ENCODE measurements at places on chromosomes 7 and 10. TPM values are rescaled to one million over a fixed set of nuclear protein-coding genes. Genes with fewer than 3 reads are reported as not detected.
A peak's percentile ranks its signal among the peaks of the same experiment; 100 is the strongest.

DNA sequence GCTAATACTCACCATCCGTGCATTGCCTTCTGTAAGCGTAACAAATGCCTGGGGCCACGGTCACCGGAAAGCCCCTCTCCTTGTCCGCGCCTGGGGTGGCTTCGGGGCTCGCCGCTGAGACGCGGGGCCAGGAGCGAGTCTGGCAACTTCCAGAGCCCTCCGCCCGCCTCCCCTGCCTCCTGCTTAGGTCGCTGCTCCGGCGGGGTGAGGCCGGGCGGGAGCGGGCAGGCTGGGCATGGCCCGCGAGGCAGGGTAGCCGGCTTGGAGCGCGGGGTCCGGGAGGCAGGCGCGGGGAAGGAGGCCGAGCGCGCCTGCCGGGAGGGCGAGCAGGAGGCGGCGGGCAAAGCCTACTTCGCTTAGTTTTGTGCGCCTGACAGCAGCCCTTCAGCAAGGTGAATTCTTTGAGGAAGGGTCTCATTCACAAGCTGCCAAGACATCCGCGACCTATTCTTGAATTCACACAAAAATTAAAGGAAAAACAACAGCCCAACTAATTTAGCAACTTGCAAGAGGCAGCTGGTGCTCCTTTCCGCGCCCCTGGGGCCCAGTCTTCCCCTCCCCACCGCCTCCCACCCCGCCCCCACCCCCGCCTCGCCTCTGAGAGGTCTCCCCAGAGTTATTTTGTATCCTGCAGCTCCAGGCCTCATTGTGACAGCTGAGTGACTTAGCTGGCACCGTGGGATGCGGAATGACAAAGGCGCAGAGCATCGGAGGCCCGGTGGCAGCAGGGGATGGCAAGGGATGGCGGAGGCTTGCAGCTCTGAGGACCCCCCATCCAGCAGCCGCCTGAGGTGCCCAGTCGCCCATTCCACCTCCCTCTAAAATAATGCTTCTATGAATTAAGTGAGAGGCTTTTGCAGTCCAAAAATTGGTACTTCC lies 12.8 kb upstream of the KAT6B start:
- H3K36me3 ChIP-seq: no peaks in the 10 kb centered on the region
- H3K27me3 ChIP-seq: no peaks in the 10 kb centered on the region
- DNase-seq: no peak
- H3K27ac ChIP-seq: no peak overlapping the region
- H3K4me3 ChIP-seq: no peak overlapping the region
- no peaks in the 10 kb centered on the region for H3K4me1 ChIP-seq

- no peak for DNase-seq
- peak overlapping the region; percentile 97 for H3K27ac ChIP-seq
- H3K27me3 ChIP-seq: no peaks in the 10 kb centered on the region
- no peaks in the 10 kb centered on the region for H3K36me3 ChIP-seq
Measured at GRCh38 chr10:132445516-132446194, 48.7 kb downstream of the PWWP2B start.

DNA sequence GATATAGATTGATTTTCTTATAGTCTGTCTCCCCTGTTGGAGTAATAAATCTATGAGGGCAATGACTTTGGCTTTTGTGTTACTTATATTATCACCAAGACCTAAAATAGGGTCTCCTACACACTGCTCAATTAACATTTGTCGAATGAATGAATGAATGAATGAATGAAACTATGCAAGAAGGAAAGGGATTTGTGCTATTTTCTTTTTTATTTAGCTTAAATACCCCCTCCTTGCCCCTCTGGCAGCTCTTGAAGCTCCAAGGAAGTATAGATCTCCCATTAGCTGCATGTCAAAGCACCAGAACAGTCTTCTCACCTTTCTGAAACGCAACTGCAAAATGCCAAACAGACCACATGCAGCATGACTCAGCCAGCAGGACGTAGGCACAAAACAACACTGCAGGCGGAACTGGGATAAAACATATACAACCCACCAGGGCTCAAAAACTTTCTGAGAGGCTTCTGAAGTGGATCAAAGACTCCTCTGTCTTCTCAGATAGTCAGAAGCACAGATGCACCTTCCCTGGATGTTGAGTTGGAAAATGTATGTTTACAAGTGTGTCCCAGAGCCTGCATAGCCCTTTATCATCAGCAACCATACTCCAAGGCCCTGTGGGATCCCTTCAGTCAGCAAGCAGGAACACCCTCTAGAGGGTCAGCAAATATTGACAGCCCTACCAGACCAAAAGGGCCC lies 187.8 kb downstream of the NPSR1 start:
- no peak overlapping the region for H3K4me3 ChIP-seq
- no peak for DNase-seq
- H3K36me3 ChIP-seq: no peaks in the 10 kb centered on the region
- no peak overlapping the region for H3K27ac ChIP-seq
- H3K27me3 ChIP-seq: peaks cover 33% of the 10 kb centered on the region

- H3K4me3 ChIP-seq: peak overlapping the region; percentile 84
- peaks cover 60% of the 10 kb centered on the region for H3K4me1 ChIP-seq
- peaks cover 16% of the 10 kb centered on the region for H3K36me3 ChIP-seq
- H3K27me3 ChIP-seq: no peaks in the 10 kb centered on the region
- no peak for DNase-seq
Measured at GRCh38 chr10:109902992-109903947, 20.0 kb downstream of the XPNPEP1 start.

DNA sequence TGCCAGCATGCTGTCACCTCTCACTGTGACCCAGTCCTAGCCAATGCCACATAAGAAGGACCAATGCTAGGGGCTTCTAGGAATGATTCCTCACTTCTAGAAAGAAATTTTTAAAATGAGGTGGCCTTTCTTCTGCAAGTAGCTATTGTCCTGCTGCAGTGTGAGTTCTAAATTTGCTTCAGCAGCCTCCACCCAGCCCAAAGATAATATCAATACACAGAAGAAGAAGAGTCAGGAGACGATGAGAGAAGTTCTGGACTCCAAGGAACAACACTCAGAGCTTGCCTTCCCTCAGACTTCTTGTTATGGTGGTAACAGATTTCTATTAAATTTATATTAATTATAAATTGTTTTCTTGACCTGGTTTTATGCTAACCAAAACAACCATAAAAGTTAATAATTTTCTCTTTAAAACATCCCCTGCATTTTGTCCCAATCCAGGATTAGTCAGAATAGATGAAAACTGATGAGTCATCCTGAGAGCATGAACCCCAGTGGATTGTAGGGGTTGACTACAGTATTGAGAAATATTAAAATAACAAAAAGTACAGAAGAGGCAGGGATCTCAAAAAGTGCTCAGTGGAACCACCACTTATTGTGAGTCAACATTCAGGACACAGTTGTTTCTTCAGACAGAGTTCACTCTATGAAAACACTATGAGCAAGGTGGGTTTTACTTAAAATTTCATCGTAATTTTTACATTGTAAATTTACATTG lies 29.6 kb upstream of the AKR1C2 start:
- peaks cover 2% of the 10 kb centered on the region for H3K36me3 ChIP-seq
- no peaks in the 10 kb centered on the region for H3K4me1 ChIP-seq
- H3K27ac ChIP-seq: no peak overlapping the region

GRCh38 chr7:43537765-43538403 lies 45.0 kb upstream of the STK17A start:
- H3K4me3 ChIP-seq: no peak overlapping the region
- no peaks in the 10 kb centered on the region for H3K36me3 ChIP-seq
- peaks cover 19% of the 10 kb centered on the region for H3K27me3 ChIP-seq
- no peak for DNase-seq

- H3K4me1 ChIP-seq: peaks cover 3% of the 10 kb centered on the region
- no peak for DNase-seq
- H3K27ac ChIP-seq: no peak overlapping the region
- no peak overlapping the region for H3K4me3 ChIP-seq
- H3K27me3 ChIP-seq: peaks cover 20% of the 10 kb centered on the region
Measured at GRCh38 chr10:109972372-109973001, 35.3 kb upstream of the ADD3 start.

DNA sequence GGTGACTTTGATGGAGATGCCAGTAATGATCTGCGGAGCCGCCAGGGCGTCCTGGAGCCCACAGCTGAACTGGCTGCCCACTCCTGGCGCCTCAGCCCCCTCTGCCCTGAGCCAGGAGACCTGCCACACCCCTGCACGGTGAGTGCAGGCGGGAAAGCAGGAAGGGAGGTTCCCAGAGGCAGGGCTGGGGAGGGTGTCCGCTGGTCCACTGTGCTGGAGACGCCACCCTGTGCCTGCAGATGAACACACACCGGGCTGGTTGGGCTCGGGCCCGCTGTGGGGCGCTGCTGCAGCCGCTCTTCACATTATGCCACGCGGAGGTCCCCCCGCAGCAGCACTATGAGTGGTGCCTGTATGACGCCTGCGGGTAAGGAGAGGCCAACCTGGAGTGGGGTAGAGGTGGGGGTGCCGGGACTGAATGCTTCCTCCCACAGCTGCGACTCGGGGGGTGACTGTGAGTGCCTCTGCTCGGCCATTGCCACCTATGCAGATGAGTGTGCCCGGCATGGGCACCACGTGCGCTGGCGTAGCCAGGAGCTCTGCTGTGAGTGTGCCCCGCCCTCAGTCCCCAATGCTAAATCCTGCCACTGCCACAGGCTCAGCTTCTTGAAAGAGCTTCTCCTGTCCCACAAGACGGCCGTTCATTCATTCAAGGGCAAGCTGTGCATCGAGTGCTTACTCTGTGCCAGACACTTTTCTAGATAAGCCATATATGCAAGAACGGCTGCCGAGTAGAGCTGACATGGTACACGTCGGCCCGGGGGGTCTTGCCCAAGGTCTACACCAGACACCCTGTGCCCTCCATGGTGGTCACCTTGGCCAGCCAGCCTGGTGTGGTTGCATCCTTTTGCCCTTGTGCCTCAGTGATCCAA lies 14.3 kb upstream of the ZNF467 start:
- peaks cover 7% of the 10 kb centered on the region for H3K4me1 ChIP-seq
- H3K36me3 ChIP-seq: no peaks in the 10 kb centered on the region
- DNase-seq: no peak
- peaks cover 17% of the 10 kb centered on the region for H3K27me3 ChIP-seq
- H3K4me3 ChIP-seq: no peak overlapping the region
- H3K27ac ChIP-seq: no peak overlapping the region

LRRN3 gene
- total RNA-seq: 1.9 TPM

ADARB2 gene
- total RNA-seq: 0.18 TPM

ETV1 gene
- not detected for total RNA-seq

GRCh38 chr7:4225361-4225771 lies 456.7 kb upstream of the FOXK1 start:
- no peaks in the 10 kb centered on the region for H3K36me3 ChIP-seq
- no peak overlapping the region for H3K27ac ChIP-seq
- no peaks in the 10 kb centered on the region for H3K27me3 ChIP-seq
- no peaks in the 10 kb centered on the region for H3K4me1 ChIP-seq
- H3K4me3 ChIP-seq: no peak overlapping the region
- DNase-seq: no peak

DNA sequence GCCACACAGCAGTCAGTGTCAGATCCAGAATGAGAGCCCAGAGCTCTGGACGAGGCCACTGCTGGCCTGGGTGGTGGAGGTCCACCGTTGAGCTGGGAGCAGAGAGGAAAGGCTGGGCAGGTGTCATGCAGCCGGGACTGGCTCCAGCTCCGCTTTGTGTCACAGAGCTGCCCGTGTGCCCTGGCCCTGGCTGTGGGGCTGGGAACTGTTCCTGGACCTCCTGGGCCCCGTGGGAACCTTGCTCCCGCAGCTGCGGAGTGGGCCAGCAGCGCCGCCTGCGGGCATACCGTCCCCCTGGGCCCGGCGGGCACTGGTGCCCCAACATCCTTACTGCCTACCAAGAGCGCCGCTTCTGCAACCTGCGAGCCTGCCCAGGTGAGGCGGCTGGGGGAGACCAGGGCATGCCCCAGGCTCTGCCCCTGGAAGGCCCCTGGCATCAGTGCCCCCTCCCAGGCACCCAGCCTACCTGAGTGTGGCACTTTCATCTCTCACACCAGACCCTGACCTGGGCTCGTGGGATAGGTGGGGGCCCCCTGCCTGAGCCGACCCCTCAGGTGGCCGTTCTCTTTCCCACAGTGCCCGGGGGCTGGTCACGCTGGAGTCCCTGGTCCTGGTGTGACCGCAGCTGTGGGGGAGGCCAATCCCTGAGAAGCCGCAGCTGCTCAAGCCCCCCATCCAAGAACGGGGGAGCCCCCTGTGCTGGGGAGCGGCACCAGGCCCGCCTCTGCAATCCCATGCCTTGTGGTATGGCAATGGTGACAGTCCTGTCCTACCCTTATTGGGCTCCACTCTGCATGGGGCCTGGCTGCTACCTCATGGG lies 18.8 kb upstream of the ZNF862 start:
- no peaks in the 10 kb centered on the region for H3K36me3 ChIP-seq
- no peak overlapping the region for H3K27ac ChIP-seq
- H3K27me3 ChIP-seq: no peaks in the 10 kb centered on the region

- peaks cover 2% of the 10 kb centered on the region for H3K36me3 ChIP-seq
- H3K4me3 ChIP-seq: peak within 1 kb of the TSS; percentile 98
- DNase-seq: no peak
- H3K27me3 ChIP-seq: no peaks in the 10 kb centered on the region
- H3K27ac ChIP-seq: peak within 1 kb of the TSS; percentile 96
Measured at GRCh38 chr7:106284714-106285050, at the start of gene NAMPT. Gene NAMPT (minus strand): TSS chr7:106284983. CDS start chr7:106284884, 99 bp downstream.

LIPM gene
- total RNA-seq: not detected

DNA sequence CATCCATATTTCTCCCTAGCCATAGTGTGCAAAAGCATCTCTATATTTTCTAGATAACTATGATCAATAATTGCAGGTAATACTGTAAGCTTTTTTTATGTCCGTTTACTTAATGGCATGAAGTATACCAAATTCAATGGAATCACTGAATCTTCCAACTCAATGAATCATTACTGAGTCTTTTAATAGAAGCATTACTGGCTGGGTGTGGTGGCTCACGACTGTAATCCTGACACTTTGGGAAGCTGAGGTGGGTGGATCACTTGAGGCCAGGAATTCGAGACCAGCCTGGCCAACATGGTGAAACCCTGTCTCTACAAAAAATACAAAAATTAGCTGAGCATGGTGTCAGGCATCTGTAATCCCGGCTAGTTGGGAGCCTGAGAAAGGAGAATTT lies 372.5 kb downstream of the BMPER start:
- no peak overlapping the region for H3K4me3 ChIP-seq
- no peak overlapping the region for H3K27ac ChIP-seq
- DNase-seq: no peak
- no peaks in the 10 kb centered on the region for H3K36me3 ChIP-seq

GJD4 gene
- not detected for total RNA-seq

KLF14 gene
- not detected for total RNA-seq

DNA sequence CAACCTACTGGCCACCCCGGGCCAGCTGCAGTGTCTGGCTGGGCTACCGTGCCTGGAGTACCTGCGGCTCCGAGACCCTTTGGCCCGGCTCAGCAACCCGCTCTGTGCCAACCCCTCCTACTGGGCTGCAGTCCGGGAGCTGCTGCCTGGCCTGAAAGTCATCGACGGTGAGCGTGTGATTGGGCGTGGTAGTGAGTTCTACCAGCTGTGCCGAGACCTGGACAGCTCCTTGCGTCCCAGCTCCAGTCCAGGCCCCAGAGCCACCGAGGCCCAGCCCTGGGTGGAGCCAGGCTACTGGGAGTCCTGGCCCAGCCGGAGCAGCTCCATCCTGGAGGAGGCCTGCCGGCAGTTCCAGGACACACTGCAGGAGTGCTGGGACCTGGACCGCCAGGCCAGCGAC lies 4.2 kb downstream of the RARRES2 start:
- H3K4me1 ChIP-seq: peaks cover 8% of the 10 kb centered on the region
- H3K27me3 ChIP-seq: peaks cover 19% of the 10 kb centered on the region
- no peak overlapping the region for H3K27ac ChIP-seq
- DNase-seq: no peak

FRMD4A gene
- total RNA-seq: 2.7 TPM
